CD4-positive, CD25-positive, alpha-beta regulatory T cell (primary cell): ENCODE measurements at places on chromosomes 6 and 20. TPM values are rescaled to one million over a fixed set of nuclear protein-coding genes. Genes with fewer than 3 reads are reported as not detected.

- peaks cover 2% of the 10 kb centered on the region for H3K27me3 ChIP-seq
- H3K27ac ChIP-seq: no peak overlapping the region
- no peak overlapping the region for H3K4me3 ChIP-seq
- no peak for DNase-seq
- H3K4me1 ChIP-seq: no peaks in the 10 kb centered on the region
- no peaks in the 10 kb centered on the region for H3K36me3 ChIP-seq
These were observed 34.2 kb downstream of the NHSL1 start for GRCh38 chr6:138465007-138465645.

DNA sequence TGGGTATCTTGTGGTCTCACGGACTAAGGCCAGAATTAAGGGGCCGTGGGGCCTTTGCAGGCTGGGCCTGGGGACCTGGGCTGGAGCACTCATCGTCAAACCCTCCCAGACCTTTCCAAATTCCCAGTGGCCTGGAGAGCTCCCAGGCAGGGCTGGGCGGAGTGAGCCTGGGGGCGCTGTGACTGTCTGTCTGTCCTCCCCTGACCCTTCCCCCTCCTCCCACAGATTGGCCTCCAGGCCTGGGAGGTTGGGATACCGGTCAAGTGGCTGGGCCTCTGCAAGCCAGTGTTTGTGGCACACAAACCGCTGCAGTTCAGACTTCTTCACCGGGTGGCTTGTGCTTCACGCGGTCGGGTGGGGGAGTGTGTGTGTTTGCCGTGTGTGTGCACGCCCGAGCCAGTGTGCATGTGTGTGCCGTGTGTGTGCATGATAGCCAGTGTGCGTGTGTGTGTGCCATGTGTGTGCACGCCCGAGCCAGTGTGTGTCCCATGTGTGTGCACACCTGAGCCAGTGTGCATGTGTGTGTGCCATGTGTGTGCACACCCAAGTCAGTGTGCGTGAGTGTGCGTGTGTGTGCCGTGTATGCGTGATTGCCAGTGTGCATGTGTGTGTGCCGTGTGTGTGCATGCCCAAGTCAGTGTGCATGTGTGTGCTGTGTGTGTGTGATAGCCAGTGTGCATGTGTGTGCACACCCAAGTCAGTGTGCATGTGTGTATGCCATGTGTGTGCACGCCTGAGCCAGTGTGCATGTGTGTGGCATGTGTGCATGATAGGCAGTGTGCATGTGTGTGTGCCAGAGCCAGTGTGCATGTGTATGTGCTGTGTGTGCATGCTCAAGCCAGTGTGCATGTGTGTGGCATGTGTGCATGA lies 6.3 kb downstream of the RBBP8NL start:
- DNase-seq: no peak
- H3K27me3 ChIP-seq: no peaks in the 10 kb centered on the region

DNA sequence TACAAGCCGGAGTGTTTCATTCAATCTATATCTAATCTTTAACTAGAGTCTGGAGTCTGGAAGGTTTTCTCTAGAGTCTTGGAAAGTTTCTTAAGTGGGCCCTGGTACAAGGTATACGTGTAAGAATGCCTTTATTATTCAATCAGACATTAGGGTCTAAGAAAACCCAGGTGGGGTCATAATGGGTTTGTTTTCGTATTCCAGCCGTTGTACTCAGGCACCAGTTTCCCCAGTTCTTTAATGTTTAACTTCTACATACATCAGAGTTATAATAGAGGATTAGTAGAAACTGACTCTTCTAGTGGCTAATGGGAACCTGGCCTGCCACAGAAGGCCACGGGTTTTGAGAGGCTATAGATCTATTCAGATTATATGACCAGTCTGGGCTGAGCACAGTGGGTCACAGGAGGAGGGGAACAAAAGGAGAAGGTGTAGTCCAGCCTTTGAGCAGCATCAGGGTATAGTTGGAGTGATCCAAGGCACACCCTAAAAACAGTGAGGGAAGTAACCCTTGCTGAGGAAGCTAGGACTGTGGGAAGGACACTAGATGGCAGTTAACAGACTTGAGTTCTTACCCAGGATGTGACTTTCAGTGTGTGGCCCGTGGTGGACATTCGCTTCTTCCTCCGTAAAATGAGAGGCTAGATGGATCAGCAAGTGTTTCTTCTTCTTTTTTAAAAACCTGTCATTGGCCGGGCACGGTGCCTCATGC lies 15.5 kb downstream of the FAM83B start:
- no peaks in the 10 kb centered on the region for H3K27me3 ChIP-seq
- H3K36me3 ChIP-seq: no peaks in the 10 kb centered on the region
- H3K4me3 ChIP-seq: no peak overlapping the region
- DNase-seq: no peak
- no peaks in the 10 kb centered on the region for H3K4me1 ChIP-seq
- H3K27ac ChIP-seq: no peak overlapping the region

The GINS1 gene
- polyA plus RNA-seq: 1.8 TPM

GRCh38 chr6:64064919-64065318 lies 429.3 kb downstream of the PHF3 start:
- H3K27me3 ChIP-seq: no peaks in the 10 kb centered on the region
- no peaks in the 10 kb centered on the region for H3K4me1 ChIP-seq
- no peak for DNase-seq
- no peak overlapping the region for H3K4me3 ChIP-seq
- no peaks in the 10 kb centered on the region for H3K36me3 ChIP-seq

GRCh38 chr6:108071736-108072276 lies 2.7 kb downstream of the OSTM1 start:
- no peak overlapping the region for H3K4me3 ChIP-seq
- H3K4me1 ChIP-seq: peaks cover 24% of the 10 kb centered on the region
- H3K27ac ChIP-seq: no peak overlapping the region

The KHDC1L gene
- polyA plus RNA-seq: not detected

The RHAG gene
- not detected for polyA plus RNA-seq

DNA sequence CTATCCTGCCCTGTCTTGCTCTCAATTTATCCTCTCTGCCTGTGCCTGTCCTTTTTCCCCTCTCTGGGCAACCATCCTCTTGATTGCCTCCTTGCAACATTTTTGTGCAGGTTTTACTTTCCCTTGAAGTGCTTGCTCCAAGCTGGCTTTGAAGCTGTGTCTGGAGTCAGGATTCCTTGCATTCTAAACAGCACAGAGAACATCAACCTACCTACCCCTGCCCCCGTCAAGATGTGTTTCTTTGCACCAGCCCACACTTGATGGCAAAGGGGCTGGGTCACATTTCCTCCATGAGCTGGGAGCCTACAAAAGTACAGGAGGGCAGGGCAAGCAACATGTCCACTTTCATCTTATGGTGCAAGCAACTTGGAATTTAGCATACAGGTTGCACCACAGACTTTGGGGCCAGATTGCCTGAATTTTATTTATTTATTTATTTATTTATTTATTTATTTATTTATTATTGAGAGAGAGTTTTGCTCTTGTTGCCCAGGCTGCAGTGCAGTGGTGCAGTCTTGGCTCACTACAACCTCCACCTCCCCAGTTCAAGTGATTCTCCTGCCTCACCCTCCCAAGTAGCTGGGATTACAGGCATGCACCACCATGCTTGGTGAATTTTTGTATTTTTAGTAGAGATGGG lies 206.3 kb downstream of the COL19A1 start:
- no peak overlapping the region for H3K4me3 ChIP-seq
- no peak overlapping the region for H3K27ac ChIP-seq
- H3K4me1 ChIP-seq: no peaks in the 10 kb centered on the region
- H3K27me3 ChIP-seq: no peaks in the 10 kb centered on the region
- DNase-seq: no peak
- no peaks in the 10 kb centered on the region for H3K36me3 ChIP-seq

The SS18L1 gene
- polyA plus RNA-seq: 0.64 TPM

DNA sequence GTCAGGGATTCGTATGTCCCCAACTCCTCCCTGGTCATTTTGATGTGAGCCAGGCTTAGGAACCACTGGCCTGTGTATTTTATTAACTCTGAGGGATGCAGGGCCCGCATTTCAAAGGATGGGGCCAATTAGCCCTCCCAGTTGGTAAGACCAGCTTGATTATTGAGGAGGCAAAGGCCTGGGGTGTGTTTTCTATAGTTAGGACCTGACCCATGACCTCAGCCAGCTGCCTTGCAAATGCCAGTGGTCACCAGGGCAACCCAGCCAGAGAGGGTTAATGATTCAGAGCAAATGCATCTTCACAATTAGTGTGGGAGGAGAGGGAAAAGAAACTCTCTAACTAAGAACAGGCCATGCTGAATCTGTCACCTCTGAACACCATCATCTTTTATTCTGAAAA lies 835.4 kb downstream of the MAFB start:
- no peaks in the 10 kb centered on the region for H3K27me3 ChIP-seq
- DNase-seq: no peak
- H3K4me3 ChIP-seq: no peak overlapping the region
- no peak overlapping the region for H3K27ac ChIP-seq
- H3K4me1 ChIP-seq: no peaks in the 10 kb centered on the region

The RAB22A gene
- polyA plus RNA-seq: 13.2 TPM

The CLVS2 gene
- polyA plus RNA-seq: not detected

DNA sequence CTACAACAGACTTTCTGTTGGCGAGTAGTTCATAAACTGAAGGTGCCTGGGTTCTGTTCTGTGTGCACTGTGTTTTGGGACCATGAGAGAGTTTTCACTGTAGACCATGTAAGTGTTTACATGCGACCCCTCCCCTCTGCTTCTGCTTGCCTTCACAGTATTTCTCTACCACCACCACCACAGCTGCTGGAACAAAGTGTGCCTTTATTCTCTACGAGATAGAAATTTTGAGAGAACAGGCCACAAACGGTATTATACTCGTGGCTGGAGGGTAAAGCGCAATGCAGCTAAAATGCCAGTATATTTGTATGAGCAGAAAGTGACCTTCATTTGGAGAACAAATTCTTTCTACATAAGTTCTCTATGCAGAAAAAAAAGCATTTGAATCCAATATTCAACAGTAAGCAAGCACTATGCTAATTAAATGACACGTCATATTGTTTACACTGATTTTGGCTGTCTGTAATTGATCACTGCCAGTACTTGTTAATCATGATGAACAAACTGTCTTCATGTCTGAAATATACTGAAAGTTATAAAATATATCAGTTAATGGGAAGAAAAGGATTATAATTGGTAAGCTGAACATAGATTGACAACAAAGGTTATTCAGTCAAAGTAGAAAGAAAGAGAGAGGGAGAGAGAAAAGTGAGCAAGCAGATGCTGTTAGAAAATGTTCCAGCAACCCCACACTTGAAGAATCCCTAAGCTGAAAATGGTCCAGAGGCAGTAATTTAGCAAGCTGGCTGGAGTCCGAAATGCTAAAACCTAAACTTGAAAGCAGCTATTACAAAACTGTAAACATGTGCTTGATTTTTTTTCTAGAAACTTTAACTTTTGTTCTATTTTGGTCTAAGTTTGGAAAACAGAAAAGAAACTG lies 8.8 kb downstream of the CLDN20 start:
- H3K27ac ChIP-seq: no peak overlapping the region
- DNase-seq: no peak
- H3K27me3 ChIP-seq: no peaks in the 10 kb centered on the region
- peaks cover 29% of the 10 kb centered on the region for H3K36me3 ChIP-seq
- peaks cover 3% of the 10 kb centered on the region for H3K4me1 ChIP-seq

DNA sequence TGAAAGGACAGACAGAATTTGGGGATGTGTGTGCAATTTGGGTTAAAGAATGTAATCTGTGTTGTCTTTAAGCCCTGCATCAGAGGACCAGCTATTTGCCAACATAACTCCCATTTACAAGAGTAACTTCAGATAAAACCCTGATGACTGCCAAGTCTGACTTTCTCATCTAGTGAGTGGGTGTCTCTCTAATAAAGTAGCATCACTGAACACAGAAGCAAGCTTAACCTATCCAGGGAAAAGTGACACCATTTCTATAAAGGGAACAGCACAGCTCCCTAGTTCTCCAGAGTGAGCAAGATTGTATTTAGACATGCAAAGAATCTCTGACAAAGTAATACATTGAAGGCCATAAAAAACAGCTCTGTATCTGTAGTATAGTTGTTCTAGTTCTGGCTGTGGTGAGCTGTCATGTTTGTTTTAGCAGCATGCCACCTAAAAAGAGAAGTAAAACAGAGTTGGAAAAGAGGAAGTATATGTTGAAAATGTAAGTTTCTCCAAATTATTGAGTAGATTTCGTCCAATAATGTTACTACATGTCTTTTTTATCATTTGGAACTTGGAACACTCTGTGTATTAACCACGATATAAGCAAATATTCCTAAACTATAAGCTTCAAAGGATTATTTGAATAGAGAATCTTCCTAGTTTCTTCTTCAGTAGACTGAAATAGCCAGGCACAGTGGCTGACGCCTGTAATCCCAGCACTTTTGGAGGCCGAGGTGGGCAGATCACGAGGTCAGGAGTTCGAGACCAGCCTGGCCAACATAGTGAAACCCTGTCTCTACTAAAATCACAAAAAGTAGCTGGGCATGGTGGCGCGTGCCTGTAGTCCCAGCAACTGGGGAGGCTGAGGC lies 8.8 kb upstream of the PIM1 start:
- H3K27ac ChIP-seq: no peak overlapping the region
- no peaks in the 10 kb centered on the region for H3K27me3 ChIP-seq
- DNase-seq: no peak
- H3K4me3 ChIP-seq: no peak overlapping the region
- H3K4me1 ChIP-seq: peaks cover 3% of the 10 kb centered on the region
